Right ventricle myocardium superior (tissue), 1 donor: ENCODE measurements at places on chromosomes 16 and 17.

GRCh38 chr17:37713028-37713431, 31.8 kb downstream of the HNF1B start:
- no peak for DNase-seq

GRCh38 chr17:42526031-42526444, 10.0 kb upstream of the NAGLU start:
- DNase-seq: peak; percentile 65

- no peak for DNase-seq
Observed at GRCh38 chr17:17976931-17977570, 4.4 kb downstream of the DRC3 start.

DNA sequence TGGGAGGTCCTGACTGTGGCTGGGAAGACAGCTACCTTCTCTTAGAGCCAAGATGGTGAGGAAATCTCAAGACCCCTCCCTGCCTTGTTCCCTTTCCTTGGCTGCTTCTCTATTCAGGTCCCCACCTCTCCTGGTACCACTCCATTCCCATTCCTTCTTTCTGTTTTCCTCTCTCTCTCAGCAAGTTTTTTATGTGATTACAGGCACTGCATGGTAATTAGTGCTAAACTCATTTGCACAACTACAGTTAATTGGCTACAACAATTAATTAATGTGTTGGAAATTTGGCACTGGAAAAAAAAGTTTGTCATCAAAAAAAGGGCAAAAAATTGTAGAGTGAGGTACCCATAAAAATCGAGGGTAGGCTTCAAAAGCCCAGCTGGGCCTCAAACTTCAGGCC, 45.3 kb downstream of the NEUROD2 start:
- DNase-seq: no peak

- DNase-seq: no peak
Observed at GRCh38 chr17:41008811-41009210, at the start of gene KRTAP3-1. KRTAP3-1 (minus strand) TSS chr17:41009128; CDS start chr17:41009074, 54 bp downstream.

- no peak for DNase-seq
Observed at GRCh38 chr17:46745376-46745775, 73.1 kb downstream of the WNT3 start.

GRCh38 chr17:65058146-65058545, 1.6 kb upstream of the GNA13 start:
- no peak for DNase-seq

DNA sequence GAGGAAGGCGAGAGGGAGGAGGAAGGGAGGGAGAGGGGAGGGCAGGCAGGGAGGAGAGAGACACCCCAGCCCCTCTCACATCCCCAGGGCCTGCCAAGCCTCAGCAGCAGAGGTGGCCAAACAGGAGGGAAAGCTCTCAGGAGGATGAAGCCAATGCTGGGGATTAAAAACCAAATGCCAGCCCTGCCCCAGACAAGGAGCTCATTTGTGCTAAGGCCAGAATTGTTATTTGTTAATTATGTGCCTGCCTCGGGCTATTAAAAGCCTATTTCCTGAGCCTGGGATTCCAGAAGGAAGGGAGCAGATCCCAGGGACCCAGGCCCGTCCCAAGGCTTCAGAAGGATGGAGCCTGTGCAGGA, 27.9 kb upstream of the GINS2 start:
- no peak for DNase-seq

- peak; percentile 61 for DNase-seq
Observed at GRCh38 chr17:7885367-7886226, 3.0 kb upstream of the CHD3 start.

DNA sequence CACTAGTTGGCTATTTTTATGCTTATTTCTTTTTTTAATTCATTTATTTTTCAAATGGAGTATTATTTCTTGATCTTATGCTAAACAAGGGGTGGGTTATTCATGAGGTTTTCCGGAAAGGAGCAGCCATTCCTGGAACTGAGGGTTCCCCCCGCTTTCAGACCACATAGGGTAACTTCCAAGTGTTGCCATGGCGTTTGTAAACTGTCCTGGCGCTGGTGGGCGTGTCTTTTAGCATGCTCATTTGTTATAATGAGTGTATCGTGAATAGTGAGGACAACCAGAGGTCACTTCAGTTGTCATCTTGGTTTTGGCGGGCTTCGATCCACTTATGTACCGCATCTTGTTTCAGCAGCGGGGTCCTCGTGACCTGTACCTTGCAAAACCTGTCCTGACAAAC, 29.6 kb upstream of the ASGR2 start:
- DNase-seq: no peak

GRCh38 chr17:2391597-2392251, 9.1 kb downstream of the MNT start:
- DNase-seq: no peak

DNA sequence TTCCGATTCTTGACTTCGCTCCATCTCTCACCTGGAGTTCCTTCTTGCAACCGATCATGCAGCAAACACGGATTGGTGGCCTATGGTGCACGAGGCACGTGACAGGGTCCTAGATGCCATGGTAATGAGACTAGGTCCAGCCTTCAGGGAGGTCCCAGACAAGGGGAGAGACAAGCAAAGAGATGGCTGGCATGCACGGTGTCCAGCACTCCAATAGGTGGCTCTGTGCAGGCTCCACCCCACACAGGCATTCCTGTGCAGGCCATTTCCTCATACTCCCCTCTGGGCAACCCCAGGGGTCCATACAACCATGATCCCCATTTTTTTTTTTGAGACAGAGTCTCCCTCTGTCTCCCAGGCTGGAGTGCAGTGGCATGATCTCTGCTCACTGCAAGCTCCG, 31.3 kb downstream of the WNT9B start:
- no peak for DNase-seq

GRCh38 chr17:63626551-63627180, 4.4 kb downstream of the MAP3K3 start:
- no peak for DNase-seq

GRCh38 chr17:3533752-3534151, 23.9 kb downstream of the TRPV3 start:
- no peak for DNase-seq

- no peak for DNase-seq
Observed at GRCh38 chr17:27266228-27266627, 27.7 kb upstream of the WSB1 start.

DNA sequence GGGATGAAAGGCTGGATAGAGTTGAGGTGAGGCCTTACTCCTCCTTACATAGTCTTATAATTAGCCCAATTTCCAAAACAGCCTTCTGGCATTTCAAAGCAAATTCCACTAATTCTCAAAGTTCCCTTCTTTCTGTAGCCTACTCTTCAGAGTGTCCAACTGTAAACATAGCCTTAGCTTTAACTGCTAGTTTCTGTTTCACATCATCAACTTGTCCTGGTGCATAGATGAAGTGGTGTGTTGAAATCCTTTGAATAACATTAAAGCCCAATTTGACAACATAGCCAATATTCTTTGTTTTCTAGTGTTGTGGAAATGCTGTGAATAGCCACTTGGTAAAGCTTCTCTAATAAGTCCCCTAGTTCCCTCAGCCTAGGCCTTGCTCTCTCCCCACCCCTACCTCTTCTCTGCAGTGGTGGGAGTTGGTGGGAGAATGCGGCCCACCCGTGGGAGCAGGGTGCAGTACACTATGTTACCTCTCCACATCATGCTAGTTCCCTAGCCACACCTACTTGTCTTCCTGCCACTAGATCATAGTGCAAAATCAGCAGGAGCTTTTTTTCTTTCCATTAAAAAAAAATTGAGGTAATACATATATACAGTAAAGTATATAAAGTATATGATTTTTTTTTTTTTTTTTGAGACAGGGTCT, 127.0 kb upstream of the HAS3 start:
- no peak for DNase-seq

GRCh38 chr16:29834079-29834478, 13.8 kb downstream of the MVP start:
- no peak for DNase-seq

DNA sequence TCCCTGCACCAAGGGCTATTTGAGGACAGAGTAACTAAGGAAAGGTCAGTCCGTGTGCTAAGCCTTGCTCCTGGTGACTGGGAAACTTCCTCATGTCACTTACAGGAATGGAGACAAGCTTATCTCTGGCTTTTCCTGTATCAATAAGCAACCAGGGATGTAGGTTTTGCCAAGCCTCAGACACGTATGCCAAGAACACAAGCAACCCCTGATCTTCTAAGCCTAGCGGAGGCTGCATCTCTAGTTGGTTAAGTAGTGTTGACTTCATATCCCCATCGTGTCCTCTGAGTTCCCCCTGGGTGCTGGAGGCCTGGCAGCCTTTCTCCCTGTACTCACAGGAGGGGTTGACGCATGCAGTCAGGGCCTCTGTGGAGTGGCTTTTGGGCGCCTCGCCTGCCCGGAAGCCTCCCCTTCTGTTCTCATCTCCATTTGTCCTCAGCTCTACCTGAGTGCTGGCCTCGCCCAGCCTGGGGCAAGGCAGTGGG, 1.4 kb upstream of the C1QTNF1 start:
- DNase-seq: peak; percentile 88

GRCh38 chr16:3515897-3516296, 15.1 kb downstream of the CLUAP1 start:
- DNase-seq: no peak
